ENCODE measurements at places on chromosomes 5 and 9. TPM values are rescaled to one million over a fixed set of nuclear protein-coding genes. Genes with fewer than 3 reads are reported as not detected.

The CEP120 gene
- total RNA-seq = 22.9 TPM

The AGXT2 gene
- not detected for total RNA-seq

- no peak for DNase-seq
Measured at GRCh38 chr5:16992444-16992843, 56.4 kb upstream of the MYO10 start.

- DNase-seq = no peak
Measured at GRCh38 chr5:151151263-151151660, 6.3 kb downstream of the ANXA6 start.

- DNase-seq = no peak
Measured at GRCh38 chr5:110590187-110590586, 136.3 kb downstream of the TMEM232 start.

DNA sequence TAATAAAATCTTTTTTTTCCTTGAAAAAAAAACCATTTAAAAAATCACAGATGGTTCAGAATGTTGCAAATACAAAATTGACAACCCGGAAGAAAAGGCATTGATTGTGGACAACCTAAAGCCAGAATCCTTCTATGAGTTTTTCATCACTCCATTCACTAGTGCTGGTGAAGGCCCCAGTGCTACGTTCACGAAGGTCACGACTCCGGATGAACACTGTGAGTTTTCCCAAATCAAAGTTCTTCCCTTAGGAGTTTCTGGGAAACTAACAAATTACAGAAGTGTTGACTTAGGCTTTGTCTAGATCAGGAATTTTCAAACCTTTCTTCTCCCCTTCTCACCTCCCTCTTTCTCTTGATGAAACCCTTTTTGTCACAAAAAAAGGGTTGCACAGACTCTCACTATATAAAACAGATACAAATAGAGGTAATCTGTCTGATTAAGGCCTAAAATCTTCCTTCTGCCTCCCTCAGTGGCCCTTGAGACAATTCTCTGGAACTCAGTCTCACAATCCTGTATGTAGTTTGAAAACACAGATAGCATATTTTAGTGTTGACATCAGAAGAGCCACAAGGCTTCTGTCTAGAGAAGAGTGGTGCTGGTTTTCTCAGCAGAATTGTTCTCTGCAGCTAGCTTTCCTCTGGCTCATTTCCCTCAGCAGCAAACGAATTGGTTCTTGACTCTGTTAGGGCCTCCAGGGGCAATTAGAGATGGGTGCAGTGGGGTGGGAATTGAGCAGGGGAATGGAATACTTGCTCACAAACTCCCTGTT is 79.5 kb downstream of the OSMR start:
- DNase-seq = no peak
